ENCODE measurements at places on chromosomes 5 and 9.
A peak's percentile ranks its signal among the peaks of the same experiment; 100 is the strongest.

GRCh38 chr9:112819635-112820496 is 69.3 kb downstream of the SNX30 start:
- DNase-seq = peak; percentile 23

DNA sequence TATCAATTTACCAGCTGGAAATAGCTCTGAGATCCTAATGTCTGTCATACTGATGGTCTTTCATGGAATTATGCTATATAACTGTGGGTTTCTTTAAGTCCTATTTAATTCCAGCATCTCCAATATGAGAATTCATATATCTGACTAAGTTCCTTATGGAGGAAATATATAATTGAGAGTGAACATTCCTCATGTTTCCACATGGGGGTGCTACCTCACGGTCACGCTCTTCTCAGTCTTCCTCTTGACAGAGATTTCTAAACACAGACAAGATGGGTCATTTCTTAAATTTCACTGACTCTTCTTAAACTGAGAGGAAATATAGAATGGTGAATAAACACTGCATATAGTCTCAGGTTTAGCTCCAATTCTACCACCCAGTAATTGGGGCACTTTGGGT is 212.1 kb downstream of the SLF1 start:
- no peak for DNase-seq

GRCh38 chr5:9932770-9933169 is 302.6 kb upstream of the TAS2R1 start:
- DNase-seq = no peak

DNA sequence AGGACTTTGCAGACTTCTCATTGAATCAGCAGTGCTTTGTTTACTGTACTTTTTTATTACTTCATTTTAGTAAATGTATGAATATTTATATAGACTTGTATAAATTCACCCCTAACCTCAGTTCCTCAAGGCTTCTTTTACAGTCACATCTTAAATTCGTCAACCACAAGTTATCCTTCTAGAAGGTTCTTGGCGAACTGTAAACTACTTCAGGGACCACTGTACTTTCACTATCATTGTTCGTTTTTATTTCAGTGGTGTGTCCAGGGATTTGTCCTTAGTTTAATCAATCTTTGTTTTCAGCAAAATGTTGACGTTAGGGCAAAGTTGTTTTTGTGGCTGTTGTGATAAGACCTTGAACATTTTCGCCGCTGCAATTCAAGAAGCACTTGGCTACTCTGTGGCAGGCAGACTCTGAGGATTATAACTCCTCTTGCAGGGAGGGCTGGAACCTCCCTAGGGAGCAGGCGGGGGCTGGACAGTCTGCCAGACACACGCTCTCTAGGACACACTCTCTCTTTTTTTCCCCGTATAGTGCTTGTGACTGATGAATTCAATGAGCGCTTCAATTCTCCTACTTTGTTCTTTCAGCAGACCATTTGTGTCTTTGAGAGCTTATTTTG is 252.8 kb downstream of the FBXL7 start:
- DNase-seq = peak; percentile 27

DNA sequence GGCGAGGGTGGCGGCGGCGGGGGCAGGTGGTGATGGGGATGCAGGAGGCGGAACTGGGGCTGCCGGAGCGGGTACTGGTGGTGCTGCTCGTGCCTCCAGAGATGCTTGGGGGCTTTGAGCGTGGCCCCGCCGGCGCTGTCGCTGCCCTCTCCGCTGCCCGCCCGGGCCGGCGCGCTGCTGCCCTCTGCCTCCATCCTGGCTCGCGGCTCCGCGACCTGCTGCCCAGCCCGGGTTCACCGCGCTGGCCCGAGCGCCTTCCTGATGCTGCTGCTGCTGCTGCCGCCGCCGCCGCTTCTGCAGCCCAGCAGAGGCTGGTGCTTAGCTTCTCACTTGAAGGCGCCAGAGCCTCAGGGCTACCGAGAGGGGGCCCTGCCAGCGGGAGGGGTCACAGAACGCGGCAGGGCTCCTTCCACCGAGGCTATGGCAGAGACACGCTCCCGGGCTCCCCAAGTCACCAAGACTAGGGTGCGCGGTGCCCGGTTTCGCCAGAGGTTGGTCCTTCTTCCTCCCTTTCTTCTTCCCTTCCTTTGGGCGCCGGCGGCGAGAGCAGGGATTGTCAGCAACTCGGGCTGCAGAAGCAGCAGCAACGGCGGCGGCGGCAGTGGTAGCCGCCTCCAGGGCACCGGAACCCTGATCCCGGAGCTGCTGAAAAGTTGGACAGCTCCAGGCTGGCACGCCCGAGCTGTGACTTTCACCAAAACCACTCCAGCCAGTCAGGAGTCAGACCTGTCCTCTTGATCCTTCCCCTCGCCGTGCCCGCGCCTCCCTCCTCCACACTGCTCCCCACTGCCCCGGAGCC is at the start of gene PDE4D:
Gene PDE4D, minus strand, starts transcription at position 298 of the 799 bp plus-strand sequence.
- peak; percentile 0 for DNase-seq

DNA sequence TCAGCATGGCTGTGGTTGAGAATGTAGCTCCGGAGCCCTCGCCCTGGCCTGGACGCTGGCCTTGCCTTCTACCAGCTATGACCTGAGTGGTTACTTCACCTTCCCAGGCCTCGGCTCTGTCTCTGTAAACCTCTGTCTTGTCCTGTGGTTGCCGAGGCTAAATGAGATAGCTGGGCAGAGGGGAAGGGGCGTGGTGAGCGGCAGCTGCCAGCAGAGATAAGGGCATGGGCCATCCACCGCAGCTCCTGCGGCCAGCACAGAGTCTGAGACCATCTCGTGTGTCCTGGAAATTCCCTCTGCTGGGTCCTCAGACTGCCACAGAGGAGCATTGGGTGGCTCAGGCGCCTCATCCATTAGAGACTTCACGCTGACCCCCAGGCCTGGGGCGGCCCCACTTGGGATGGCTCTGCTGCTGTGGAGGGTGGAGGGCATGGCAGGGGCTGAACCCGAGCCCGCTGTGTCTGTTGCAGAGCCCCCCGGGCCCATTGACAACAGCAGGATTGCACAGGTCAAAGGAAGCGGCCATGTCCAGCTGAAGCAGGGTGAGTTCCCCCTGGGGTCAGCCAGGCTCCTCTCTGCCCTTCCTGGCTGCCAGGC is 43.9 kb downstream of the USP20 start:
- DNase-seq = no peak

DNA sequence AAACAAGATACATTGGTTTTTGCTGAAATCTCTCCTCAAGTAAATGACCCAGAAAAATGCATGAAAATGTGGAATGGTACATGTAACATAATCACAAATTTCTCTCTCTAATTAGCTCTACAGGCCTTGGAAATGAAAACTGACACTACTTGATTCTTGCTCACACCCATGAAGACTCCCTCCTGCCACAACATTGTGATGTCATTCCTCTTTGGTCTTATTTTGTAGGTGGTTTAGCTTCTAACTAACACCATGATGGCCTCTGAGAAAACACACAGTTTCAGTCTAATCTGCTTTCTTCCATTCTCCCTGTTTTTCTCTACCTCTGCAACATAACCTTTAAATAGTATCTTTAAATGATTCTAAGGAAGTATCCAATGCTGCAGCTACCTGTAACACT is 78.6 kb upstream of the FAM174A start:
- DNase-seq = no peak

- DNase-seq = no peak
Measured at GRCh38 chr9:89961616-89962341, 357.0 kb downstream of the GADD45G start.

- DNase-seq = no peak
Measured at GRCh38 chr5:161002571-161003074, 150.6 kb upstream of the ATP10B start.

DNA sequence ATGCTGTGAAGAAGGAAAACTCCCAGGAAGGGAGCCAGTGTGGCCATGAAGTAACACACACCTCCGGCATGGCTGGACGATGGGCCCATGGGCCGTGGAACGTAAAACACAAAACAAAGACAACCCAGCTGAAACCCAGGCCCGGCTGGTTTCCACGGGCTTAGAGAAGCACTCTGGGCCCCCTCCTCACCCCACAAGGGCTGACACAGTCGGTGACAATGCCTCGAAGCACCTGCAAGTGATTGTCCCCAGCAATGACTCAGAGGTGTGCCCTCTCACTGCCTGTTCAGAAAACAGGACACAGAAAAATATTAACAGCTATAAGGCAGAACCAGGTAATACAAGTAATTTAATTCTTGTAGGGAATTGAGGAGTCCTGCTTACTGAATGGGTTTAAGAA is 135.3 kb downstream of the ROR2 start:
- DNase-seq = no peak

DNA sequence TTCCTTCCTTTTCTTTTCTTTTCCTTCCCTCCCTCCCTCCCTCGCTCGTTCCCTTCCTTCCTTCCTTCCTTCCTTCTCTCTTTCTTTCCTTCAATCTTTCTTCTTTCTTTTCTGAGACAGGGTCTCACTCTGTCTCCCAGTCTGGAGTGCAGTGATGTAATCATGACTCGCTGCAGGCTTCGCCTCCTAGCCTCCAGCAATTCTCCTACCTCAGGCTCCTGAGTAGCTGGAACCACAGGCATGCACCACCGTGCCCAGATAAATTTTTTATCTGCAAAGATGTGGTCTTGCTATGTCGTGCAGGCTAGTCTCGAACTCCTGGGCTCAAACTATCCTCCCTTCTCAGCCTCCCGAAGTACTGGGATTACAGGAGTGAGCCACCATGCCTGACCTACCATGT is 81.4 kb downstream of the SPATA31C2 start:
- no peak for DNase-seq
